ENCODE measurements at places on chromosomes 1 and 21.

DNA sequence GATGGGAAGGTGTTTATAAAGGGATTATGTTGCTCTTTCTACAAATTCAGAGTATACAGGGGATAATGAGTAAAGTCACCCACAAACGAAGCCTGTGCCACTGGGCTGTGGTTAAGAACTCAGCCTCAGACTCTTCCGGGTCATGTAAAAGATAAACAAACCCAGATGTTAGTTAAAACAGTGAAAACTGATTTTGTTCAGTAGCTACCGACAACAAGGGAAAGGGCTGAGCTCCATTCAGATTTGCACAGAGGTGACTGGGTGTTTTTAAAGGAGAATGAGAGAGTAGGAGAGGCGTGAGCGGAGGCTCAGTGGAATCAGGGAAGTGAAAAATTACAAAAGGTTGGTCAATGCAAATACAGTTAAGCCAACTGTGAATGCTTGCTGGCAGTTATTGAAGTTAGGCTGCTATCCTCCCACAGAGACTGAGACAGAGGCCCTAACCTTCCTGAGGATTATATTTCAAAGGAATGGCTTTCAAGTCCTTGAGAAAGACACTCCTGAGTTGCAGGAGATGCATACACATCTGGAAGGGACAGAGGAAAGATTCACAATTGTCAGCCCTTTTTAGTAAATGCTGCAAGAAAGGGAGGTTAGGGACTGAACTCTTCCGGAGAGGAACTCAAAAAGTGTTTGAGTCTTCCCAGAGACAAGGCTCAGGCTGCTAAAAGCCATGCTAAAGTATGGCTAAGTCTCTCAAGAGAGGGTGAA, 29.9 kb upstream of the SAMD13 start:
- no peak for DNase-seq

- no peak for DNase-seq
Measured at GRCh38 chr1:58465825-58466629, 80.5 kb downstream of the OMA1 start.

DNA sequence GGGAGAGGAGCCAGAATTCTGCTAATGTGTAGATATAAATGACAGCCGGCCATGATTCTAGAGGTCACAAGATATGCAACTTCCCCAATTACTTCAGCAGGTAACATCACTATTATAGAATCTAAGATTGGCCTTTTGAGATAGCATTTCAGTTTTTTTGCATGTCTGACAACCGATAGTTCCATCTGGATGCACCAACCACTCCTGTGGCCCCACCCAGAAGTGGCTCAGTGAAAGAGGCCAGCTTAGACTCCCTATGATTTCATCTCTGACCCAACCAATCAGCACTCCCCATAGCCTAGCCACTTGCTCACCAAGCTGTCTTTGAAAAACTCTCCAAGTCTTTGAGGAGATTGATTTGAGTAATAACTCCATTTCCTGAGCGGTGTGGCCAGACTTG, 30.3 kb upstream of the NUF2 start:
- DNase-seq, result no peak

- DNase-seq, result no peak
Measured at GRCh38 chr1:47023268-47024140, at the start of gene CYP4X1. CYP4X1 (plus strand) TSS chr1:47023669; CDS start chr1:47023818, 149 bp downstream.

DNA sequence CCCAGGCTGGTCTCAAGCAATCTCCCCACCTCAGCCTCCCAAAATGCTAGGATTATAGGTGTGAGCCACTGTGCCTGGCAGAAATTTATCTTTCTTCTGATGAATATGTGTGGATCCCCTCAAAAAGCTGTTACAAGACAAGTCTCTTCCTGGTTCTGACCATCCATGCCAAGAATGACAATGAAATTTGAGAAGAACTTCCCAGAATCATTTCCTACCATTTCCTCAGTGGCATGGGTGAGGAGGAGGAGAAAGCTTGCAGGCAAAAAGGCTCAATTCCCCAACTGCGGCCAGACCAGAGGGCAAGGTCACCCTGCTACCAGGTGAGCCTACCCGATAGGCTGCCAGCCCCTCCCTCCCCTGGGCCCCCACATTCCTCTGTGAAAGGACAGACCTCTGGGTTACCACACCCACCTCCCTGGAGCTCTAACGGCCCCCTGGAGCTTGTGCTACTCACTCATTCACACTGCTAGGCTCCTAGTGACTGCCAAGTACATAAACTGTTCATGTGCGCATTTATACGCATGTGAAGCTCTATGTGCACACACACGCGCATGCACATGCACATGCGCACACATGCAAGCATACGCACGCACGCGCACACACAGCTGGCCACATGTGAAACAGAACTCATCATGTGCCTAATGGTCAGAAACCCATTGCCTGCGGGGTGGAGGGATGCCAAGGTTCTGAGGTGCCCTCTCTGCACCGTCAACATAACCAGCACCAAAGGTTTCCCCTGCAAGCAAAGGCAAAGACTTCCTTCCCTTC, 17.0 kb downstream of the MRAP start:
- DNase-seq, result no peak

DNA sequence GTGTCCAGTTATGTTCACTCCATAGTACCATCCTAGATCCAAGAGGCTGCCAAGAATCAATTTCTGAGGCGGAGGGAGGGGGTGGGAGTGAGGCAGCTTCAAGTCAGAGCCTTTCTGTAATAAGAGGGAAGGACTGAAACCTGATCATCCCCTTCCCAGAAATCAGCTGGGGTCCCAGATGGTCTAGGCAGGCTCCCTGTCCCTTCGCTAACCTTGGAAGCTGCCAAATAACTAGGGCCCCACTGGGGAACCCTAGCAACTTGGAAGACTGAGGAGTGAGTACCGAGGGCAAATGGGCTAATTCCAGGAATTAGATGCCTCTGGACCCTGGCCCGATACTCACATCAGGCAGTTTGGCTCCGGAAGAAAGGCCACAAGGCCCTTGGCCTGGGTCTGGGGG, 113.3 kb downstream of the NAV1 start:
- no peak for DNase-seq

- DNase-seq, result no peak
Measured at GRCh38 chr1:197782722-197783360, 7.6 kb upstream of the DENND1B start.

GRCh38 chr1:236400061-236400603, 6.0 kb downstream of the EDARADD start:
- no peak for DNase-seq

DNA sequence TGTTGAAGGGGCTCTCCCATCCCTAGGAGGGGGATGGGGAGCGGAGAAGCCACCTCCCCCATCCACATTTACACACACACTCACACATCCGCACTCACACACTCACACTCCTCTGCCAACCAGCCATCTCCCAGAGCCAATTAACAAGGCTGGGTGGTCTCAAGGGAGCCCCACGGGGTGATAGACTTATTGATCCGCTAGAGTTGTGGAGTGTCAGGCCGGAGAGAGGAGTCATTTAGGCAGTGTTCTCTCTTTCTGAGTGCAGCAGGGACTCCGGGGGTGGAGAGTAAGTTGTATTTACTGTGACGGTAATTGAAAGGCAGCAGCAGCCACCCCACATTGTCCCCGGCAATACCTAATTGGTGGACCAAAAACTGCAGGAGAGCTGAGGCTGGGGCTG, 61.6 kb downstream of the KLHDC7A start:
- DNase-seq, result no peak

- DNase-seq, result no peak
Measured at GRCh38 chr1:65791396-65791795, 1.3 kb upstream of the PDE4B start.

DNA sequence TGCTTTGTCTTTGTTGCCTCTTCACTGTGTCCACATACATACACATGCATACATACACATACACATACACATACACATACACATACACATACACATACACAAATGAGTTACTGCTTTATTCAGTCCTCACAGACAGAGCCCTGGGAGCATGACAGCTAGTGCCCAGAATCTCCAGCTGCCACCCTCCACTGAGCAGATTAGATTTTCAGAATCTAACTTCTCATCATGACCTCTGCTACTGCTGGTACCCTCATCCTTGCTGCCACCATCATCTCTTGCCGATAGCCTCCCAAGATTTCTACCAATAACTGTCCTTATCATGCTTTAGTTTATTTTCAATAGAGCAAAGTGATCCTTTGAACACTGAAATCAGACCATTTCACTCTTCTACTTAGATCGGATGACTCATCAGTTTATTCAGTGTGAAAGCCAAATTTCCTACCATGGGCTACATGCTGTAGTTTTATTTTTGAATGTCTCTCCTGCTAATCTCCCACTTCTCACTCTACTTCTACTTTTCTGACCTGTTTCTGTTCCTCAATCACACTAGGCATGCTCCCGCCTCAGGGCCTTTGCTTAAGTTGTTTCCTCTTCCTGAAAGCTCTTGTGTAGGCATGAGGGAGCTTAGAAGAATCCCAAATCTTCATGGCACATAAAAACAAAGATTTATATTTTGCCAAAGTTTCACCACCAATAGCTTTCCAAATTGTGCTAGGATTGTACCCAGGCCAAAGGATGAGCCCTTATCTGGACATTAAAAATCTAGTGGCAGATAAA, 43.0 kb downstream of the ATP6V1G3 start:
- no peak for DNase-seq
